T-cell (primary cell): ENCODE measurements at places on chromosomes 2 and 18.

DNA sequence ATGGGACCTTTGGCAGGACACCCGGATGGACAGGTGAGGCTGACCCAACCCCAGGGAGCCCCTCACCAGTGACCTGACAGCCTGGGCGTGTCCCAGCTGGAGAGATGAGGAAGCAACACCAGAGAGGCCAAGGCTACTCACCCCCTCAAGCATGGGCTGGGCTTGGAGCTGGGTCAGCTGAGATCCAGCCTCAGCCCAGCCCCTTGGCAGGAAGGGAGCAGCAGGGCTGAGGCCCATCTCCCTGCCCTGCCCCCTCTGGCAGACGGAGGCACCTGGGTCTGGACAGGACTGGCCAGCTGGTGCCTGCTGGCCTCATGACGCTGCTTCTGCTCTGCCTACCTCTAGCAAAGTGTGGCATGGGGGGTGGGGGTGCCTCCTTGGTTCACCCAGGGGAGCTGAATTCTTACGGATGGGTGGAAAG, 37.8 kb downstream of the HS6ST1 start:
- no peak for DNase-seq

- no peak for DNase-seq
Measured at GRCh38 chr2:40364151-40364874, 87.6 kb downstream of the SLC8A1 start.

GRCh38 chr2:188414869-188415753, 123.4 kb downstream of the GULP1 start:
- DNase-seq, result no peak

DNA sequence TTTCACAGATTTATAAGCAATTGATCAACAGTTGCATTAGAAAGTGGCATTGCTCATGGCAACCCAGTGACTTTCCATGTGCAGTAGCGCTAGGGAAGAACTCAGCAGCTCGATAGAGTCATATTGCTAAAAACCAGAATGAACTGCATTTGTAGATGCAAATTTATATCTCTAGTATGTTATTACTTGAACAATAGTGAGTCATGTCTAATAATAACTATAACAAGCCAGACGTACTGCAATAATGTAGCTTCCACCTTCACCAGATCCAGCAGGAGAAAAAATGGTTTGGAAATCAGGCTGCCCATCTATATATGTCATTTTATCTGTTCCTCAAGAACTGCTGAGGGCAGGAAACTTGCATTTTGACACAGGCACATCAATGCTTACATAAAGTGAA, 66.5 kb upstream of the FIGN start:
- no peak for DNase-seq

DNA sequence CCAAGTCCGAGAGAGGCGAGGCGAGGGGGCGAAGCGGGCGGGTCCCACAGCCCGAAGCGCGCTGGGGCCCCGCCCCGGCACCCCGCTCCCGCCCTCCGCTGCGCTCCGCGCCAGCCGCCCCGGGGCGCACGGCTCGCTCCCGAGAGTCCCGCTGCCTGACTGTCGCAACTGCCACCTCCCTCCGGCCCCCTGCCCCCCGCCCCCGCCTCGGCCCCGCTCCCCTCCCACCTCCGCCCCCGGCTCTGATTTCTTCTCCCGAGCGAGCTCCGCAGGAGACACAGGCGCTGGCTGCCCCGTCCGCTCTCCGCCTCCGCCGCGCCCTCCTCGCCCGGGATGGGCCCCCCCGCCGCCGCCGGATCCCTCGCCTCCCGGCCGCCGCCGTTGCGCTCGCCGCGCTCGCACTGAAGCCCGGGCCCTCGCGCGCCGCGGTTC, at the start of gene WNT6:
Gene WNT6 (plus strand): TSS at position 250 of the 432 bp plus-strand sequence. CDS start 233 bp downstream, outside the sequence.
- no peak for DNase-seq

DNA sequence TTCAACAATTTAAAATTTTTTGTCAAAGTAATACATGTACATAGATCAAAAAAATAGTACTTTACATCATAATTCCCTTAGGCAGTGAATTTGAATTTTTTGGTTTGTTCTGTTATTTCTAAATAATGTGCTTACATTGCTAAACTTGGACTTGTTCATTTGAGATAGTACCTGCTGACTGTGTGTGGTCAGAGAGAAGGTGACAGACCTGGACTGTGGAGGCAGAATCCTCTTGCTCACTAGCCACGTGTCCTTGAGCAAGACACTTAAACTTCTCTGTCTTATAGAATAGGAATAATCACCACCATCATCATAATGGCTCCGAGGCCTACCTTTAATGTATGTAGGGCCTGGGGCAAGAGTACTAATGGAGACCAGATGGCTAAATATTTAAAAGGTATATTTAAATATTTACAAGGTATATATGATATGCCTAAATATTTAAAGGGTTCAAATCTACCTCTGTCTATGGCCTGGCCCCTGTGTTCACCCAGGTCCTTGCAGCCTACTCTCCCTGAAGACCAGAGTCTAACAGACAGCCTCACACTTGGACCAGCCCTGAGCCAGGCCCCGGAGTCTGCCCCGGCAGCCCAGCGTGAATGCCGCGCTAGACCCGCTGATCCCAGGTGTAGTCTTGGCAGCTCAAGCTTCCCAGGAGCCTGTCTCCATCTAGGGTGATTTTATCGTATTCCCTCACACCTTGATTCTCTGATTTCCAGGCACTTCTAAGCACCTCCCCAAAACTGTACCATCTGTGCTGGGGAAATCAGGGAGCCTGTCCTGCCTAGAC, 33.5 kb downstream of the ZNF532 start:
- DNase-seq, result no peak

- DNase-seq, result no peak
Measured at GRCh38 chr18:48324651-48325050, 84.5 kb downstream of the ZBTB7C start.

- no peak for DNase-seq
Measured at GRCh38 chr2:227153307-227153706, 10.7 kb downstream of the COL4A4 start.

GRCh38 chr2:27889774-27890145, 427 bp downstream of the RBKS start:
- DNase-seq, result no peak

- DNase-seq, result no peak
Measured at GRCh38 chr2:119240311-119241204, 16.9 kb downstream of the STEAP3 start.

GRCh38 chr2:156937430-156937829, 320.1 kb upstream of the GALNT5 start:
- DNase-seq, result no peak

GRCh38 chr2:113060396-113060795, 1.4 kb downstream of the IL36RN start:
- no peak for DNase-seq

- no peak for DNase-seq
Measured at GRCh38 chr18:61888622-61889021, 4.2 kb downstream of the RNF152 start.

GRCh38 chr2:98704499-98705332, 26.2 kb downstream of the MGAT4A start:
- no peak for DNase-seq

GRCh38 chr2:38163006-38163405, 87.1 kb upstream of the CYP1B1 start:
- no peak for DNase-seq

GRCh38 chr2:181528441-181528840, 71.3 kb downstream of the ITGA4 start:
- no peak for DNase-seq

GRCh38 chr2:67645280-67646138, 248.4 kb downstream of the ETAA1 start:
- no peak for DNase-seq

DNA sequence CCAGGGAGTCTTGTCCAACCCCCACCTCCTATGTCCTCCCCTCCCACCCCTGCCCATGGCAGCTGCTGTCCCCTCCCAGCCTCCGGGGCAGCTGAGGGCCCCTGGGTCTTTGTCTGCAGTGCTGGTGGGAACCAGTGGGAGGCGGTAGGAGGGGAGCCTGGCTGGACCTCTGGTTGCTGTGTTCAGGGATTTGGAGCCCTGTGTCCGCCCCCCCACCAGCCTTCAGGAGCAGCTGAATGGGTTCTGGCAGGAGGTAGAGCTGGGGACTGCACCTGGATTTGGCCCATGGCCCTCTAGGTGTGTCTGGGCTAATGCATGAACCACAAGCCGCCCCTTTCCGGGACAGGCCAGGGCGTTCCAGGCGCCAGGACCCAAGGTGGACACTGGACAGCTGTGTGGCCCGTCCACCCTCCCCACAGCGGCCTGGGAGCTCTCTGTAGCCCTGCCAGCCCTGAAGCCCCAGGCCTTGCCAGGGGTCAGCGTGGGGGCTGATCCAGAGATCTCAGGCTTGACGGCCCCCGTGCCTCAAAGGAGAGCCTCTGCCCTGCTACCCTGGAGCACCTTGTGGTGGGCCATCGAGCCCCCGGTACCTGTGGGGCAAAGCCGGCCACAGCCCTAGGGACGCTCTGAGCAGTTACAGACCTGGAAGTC, 25.4 kb downstream of the GPC1 start:
- DNase-seq, result no peak

DNA sequence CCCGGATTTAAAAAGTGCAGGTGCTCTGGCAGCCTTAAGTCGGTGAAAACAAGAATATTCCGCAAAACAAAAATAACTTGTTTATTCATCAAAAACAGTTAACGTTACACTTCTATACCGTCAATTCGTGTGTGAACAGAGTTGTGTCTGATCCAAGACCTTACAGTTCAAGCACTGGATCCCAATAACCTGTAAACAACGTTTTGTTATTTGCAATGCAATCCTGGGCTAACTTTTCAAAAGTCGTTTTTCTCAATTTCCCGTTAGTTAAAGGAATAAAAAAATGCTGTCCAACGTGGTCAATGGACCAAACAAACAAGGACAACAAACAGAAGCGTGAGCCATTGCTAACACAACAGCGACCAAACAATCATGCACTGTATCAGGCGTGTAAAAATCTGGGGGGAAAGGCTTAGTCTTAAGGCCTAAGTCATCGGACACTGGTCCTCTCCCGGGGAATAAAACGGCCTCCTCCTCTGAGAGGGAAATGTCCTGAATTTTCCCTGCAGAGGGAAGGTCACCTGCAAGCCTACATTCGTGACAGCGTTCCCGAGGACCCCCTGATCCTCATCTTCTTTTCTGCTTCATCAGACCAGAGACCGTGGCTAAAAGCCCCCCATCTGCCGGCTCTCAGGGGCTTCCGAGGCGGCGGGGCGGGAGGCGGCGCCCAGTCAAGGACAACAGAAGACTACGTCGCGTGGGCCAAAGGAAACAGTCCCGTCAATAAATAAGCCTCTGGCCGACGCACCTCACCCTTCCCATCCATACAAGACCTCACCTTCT, 490 bp downstream of the NDUFS1 start:
- no peak for DNase-seq

- DNase-seq, result no peak
Measured at GRCh38 chr2:240569998-240570530, 1.8 kb downstream of the RNPEPL1 start.

DNA sequence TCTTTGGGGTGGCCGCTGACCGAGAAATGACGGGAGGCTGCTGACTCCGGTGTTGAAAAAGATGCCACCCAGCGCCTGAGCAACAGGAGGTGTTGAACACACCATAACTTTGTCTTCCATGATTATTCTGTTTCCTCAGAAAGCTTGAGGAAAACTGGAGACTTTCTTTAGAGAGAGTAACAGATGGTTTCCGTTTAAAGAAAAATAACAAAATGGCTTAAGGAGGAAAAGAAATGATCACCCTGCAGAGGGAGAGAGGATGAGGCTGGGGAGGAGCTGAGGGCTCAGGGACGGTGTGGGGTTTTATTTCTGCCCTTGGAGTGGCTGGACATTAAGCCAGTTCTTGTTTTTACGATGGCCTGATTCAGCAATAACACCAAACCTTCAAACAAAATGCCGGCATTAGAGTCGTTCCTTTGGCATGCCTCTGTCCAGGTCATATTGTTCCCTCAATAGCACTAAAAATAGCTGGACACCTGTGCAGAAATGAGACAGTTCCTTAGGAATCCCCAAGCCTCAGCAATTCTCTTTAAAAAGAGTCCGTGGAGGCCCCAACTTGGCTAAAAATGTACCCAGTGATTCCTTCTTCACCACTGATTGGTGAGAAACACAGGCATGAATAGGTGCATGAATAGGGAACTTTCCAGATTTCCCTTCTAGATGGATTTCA, 182.4 kb downstream of the ALPK2 start:
- no peak for DNase-seq

DNA sequence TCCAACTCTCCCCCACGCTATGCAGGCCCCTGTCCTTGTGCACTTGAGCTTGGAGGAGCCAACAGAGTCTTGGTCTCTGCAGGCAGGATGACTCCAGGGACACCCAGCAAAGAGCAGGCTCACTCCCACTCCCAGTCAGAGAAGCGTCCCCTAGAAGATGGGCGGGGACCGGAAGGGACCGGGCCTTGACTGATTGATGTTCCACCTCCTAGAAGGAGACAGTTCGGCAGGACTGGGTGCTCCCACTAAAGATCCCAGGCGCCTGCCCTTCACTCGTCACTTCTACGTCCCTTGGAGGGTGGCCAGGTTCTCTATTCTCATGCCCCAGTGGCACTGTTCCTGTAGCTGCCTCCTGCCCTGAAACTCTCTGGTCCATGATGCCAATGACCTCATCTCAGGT, 3.2 kb upstream of the SP100 start:
- DNase-seq, result no peak

GRCh38 chr2:182949572-182950189, 83.2 kb upstream of the FRZB start:
- DNase-seq, result no peak

DNA sequence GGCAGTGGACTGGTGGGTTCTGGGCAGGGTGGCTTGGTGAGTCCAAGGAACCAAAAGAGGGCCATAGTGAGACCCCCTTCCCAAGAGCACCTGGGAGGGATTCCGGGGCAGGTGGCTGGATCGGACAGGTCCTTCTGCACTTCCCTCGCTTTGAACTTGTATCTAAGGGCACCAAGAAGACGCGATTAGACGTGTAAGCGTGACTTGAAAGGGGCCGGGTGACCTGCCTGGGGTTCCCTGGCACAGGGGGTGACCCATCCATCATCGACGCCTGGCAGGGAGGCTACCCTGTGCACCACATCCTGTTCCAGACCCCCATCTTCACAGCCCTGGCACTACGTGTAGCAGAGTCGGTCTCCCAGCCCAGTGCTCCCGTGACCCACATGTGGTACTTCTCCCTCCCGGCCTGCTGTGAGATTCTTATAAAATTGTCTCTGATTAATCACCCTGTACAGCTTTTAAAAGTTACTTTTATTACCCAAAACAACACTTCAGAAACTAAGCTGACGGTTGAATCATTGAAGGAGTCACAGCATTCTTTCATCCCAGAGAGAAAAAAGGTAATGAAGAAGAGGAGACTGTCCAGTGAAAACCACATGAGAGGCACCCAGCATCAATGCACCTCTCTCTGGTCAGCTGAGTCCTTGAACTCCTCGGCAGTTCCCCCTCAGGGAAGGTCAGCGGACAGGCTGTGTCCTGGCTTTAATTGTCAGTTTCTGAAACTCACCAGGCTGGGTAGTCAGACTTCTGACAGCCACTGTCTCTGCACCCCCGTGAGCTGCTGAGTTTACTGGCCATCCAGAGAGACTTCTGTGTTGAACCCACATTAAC, 13.0 kb downstream of the SH3BP4 start:
- no peak for DNase-seq

- DNase-seq, result peak; percentile 21
Measured at GRCh38 chr2:239178954-239179353, 221.9 kb downstream of the HDAC4 start.
